ENCODE measurements at places on chromosomes 6 and 20. TPM values are rescaled to one million over a fixed set of nuclear protein-coding genes. Genes with fewer than 3 reads are reported as not detected.

- no peak for DNase-seq
Measured at GRCh38 chr6:167492100-167492449, 167.2 kb downstream of the TTLL2 start.

Gene NT5E
- polyA plus RNA-seq: 128 TPM

- DNase-seq: no peak
Measured at GRCh38 chr6:34226066-34226465, 10.6 kb upstream of the HMGA1 start.

DNA sequence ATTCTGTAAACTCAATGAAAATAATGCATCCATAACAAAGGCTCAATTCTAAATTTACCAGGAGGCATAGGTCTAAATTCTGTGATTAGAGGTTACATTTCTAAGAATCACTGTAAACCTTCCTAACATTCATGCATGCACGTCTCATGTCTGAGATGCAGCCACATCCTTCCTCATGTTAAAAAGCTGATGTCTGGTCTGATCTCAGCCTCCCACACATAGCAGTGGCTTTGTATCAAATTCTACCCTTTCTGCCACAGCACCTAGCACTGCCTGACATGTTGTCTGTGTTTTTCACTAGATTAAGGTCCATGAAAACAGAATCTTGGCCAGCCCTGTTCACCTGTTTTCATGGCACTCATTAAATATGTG lies 171.1 kb downstream of the WDR27 start:
- DNase-seq: no peak

- DNase-seq: no peak
Measured at GRCh38 chr6:165486183-165487137, 176.6 kb downstream of the PDE10A start.

Gene CTAGE9
- not detected for polyA plus RNA-seq

DNA sequence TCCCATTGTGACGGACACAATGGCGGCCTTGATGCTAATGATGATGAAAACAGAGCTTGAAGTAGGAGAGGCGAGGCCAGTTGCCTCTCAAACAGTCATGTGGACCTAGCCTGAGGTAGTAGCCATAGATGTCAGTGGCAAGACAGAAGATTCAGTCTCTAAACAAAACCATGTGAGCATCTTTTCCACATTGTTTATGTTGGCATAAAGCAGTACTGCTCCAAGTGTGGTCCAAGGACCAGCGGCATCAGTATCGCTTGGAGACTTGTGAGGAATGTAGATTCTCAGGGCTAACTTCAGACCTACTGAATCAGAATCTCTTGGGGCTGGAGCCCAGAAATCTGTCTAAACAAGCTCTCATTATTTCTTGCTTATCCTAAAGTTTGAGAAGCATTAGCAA lies 312.8 kb upstream of the JAG1 start:
- DNase-seq: no peak

Gene POM121L2
- polyA plus RNA-seq: not detected

DNA sequence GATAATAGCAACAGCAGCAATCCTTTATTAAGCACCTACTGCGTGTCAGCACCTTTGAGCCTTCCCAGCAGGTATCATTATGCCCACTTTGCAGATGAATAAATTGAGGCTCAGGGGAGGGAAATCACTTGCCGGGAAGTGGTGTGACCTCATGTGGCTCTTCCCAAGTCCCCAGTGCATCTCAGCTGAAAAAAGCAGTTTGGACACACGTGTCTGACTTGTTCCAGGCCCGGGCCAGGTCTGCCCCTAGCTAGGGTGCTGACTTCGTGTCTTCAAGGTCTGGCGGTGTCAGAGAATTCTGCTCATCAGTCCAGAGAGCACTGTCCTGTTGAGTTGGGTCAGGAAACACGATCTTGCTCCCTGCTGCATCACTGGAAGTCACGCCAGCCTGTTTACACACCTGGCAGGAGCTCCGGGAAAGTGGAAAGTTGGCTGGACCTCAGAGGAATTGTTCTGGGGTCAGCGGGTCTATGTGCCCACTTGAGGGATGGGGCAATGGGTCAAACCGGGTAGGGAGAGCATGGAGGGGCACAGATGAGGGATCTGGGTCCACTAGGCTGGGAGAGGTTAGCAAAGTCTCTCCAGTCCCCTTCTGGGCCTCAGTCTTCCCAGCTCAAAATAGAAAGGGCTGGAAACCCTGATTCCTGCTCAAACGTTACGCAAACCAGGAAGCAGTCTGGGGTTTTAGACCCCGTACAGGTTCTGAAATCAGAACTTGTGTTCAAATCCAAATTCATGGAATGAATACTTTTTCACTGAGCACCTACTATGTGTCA lies 10.5 kb downstream of the SLC13A3 start:
- no peak for DNase-seq

- no peak for DNase-seq
Measured at GRCh38 chr6:11744753-11745152, 33.9 kb downstream of the ADTRP start.

DNA sequence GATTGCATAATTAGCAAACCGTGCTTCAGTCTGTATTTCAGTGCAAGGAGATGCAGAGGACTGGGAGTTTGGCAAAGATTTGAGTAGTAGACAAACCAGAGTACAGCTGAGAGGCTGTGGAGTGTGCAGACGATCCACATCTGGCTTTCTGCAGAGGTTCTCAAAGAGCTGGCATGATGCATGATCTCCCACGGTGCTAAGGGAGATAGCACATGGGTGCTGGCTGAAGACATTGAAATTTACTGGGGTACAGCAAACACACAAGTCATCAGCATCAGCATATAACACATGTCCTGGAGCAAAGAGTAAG lies 79.0 kb upstream of the FAM184A start:
- no peak for DNase-seq

DNA sequence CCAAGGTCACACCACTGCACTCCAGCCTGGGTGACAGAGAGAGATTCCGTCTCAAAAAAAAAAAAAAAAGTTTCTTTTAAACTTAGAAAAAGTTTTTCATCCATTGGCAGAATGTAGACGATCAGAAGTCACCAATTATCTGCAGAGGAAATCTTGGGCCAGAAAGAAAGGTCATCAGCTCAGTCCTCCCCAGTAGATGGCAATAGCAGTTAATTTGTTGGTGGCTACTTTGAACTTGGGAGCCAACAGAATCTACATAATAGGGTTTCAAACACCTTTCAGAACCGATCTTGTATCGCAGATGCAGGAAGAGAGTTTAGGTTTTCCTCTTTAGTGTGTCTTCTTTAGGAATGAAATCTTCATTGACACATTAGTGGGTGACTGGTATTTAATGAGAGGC lies 41.7 kb downstream of the LBP start:
- no peak for DNase-seq

Measured in naive thymus-derived CD8-positive, alpha-beta T cell (primary cell).